Breast epithelium (tissue), 4 donors: ENCODE measurements at places on chromosomes 13 and 19.
A peak's percentile ranks its signal among the peaks of the same experiment; 100 is the strongest.

- no peak overlapping the region for H3K27ac ChIP-seq
- H3K4me3 ChIP-seq, result no peak overlapping the region
- no peaks in the 10 kb centered on the region for H3K27me3 ChIP-seq
Observed at GRCh38 chr13:31167490-31167889, 5.8 kb upstream of the HSPH1 start.

GRCh38 chr19:53947624-53948023 is 15.1 kb upstream of the CACNG8 start:
- H3K27me3 ChIP-seq, result peaks cover 56% of the 10 kb centered on the region
- H3K4me3 ChIP-seq, result no peak overlapping the region
- DNase-seq, result no peak
- H3K27ac ChIP-seq, result no peak overlapping the region
- H3K36me3 ChIP-seq, result no peaks in the 10 kb centered on the region

DNA sequence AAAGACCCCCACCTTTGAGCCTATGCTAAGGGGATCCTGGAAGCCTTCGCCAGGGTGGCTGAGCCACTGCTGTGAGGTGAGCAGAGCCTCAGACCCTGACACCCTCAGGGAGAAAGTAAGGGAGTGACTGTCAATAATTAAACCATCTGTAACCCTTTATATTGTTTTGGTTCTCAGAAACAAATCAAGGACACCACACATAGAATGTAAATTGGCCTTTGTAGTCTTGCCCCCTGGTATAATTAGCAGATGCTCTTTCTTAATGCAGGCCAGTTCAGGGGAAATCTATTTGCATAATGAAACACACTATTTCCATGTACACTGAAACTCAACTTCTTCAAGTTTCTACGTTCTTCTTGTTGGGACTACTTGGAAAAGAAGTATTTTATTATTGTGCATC is 127.7 kb upstream of the EDNRB start:
- no peaks in the 10 kb centered on the region for H3K36me3 ChIP-seq
- H3K4me1 ChIP-seq, result no peaks in the 10 kb centered on the region
- no peak for DNase-seq
- no peak overlapping the region for H3K4me3 ChIP-seq
- H3K27me3 ChIP-seq, result no peaks in the 10 kb centered on the region

DNA sequence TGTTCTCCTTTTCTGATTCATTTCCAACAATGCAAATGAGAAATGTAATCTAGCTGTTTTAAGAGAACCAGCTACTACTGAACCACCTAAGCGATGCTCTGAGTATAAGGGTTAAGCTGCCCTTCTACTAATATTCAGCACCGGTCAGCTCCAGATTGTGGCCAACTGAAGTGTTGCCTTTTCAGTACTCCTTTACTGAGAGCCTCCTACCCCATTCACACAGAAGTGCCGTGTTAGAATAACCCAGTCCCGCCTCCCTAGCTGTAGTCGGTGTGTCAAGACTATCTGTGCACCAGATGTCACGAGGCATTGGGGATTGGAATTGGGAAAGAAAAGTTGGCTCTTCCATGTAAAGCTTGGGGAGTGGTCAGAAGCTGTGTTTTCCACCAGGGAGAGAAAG is 45.4 kb downstream of the FAM124A start:
- no peaks in the 10 kb centered on the region for H3K36me3 ChIP-seq
- no peak overlapping the region for H3K4me3 ChIP-seq
- DNase-seq, result no peak
- H3K27me3 ChIP-seq, result no peaks in the 10 kb centered on the region

GRCh38 chr13:22265563-22265962 is 594.7 kb downstream of the FGF9 start:
- no peak overlapping the region for H3K4me3 ChIP-seq
- H3K27ac ChIP-seq, result no peak overlapping the region
- no peaks in the 10 kb centered on the region for H3K27me3 ChIP-seq
- DNase-seq, result no peak
- no peaks in the 10 kb centered on the region for H3K4me1 ChIP-seq

- no peaks in the 10 kb centered on the region for H3K36me3 ChIP-seq
- H3K27ac ChIP-seq, result peak overlapping the region; percentile 65
- H3K4me1 ChIP-seq, result no peaks in the 10 kb centered on the region
- no peak for DNase-seq
Observed at GRCh38 chr13:24127116-24127631, 33.3 kb upstream of the SPATA13 start.

DNA sequence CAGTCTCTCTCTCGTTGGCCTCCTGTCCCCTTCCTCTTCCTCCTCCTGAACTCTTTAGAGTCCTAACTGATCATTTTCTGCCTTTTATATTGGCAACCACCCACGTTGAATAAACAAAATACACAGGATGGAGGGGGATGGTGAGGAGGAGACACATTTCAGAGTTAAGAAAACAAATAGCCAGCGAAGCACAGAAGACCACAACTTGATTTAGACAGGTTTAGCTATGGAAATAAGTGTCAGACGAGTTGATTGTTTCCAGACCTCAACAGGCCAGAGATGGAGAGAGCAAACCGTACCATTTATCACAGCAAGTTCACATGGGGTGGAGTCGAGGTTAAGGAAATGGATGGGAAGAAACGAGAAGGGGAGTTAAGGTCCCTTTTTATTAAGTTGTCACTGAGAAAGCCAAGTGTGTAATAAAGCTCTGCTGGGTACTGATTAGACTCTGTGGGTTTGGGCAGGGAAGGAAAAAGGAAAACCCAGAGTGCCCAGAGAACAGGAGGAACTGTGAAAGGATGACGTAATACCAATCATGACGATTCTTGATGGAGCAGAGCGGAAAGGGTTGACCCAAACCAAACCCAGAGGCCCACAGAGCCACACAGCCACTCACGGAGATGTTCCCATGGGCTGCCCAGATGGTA is 11.1 kb upstream of the SERP2 start:
- H3K4me1 ChIP-seq, result no peaks in the 10 kb centered on the region
- H3K36me3 ChIP-seq, result no peaks in the 10 kb centered on the region
- no peak overlapping the region for H3K27ac ChIP-seq

DNA sequence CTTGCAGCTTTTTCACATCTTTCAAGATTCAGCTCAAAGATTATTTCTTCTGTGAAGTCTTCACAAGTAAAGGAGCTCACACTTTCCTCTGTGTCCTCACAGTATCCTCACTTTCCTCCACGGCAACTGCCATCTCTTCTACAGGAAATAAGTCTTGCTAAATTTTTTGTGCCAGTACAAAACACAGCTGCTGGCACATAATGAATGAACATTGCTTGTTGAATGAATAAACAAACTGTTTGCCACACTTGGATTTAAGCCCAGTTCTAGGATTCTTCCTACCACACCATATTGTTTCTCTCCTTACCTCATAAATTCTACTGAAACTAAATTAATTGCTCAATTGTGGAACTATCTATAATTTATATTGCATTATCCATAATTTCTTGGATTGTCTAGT is 59.5 kb downstream of the RAP2A start:
- H3K27ac ChIP-seq, result no peak overlapping the region
- no peaks in the 10 kb centered on the region for H3K27me3 ChIP-seq
- no peak overlapping the region for H3K4me3 ChIP-seq
- H3K4me1 ChIP-seq, result no peaks in the 10 kb centered on the region
- no peak for DNase-seq

- H3K4me3 ChIP-seq, result no peak overlapping the region
- no peaks in the 10 kb centered on the region for H3K4me1 ChIP-seq
- peak overlapping the region; percentile 92 for H3K27ac ChIP-seq
- DNase-seq, result no peak
Observed at GRCh38 chr19:46133101-46133627, 8.7 kb upstream of the IGFL3 start.

GRCh38 chr19:43773725-43774102 is 7.1 kb downstream of the KCNN4 start:
- H3K4me1 ChIP-seq, result peaks cover 5% of the 10 kb centered on the region
- no peaks in the 10 kb centered on the region for H3K27me3 ChIP-seq
- H3K4me3 ChIP-seq, result no peak overlapping the region
- H3K36me3 ChIP-seq, result no peaks in the 10 kb centered on the region
- DNase-seq, result no peak

GRCh38 chr19:56112313-56112709 is 8.8 kb downstream of the ZNF787 start:
- DNase-seq, result no peak
- H3K36me3 ChIP-seq, result no peaks in the 10 kb centered on the region
- no peaks in the 10 kb centered on the region for H3K27me3 ChIP-seq
- peak overlapping the region; percentile 73 for H3K27ac ChIP-seq
- peaks cover 35% of the 10 kb centered on the region for H3K4me1 ChIP-seq

DNA sequence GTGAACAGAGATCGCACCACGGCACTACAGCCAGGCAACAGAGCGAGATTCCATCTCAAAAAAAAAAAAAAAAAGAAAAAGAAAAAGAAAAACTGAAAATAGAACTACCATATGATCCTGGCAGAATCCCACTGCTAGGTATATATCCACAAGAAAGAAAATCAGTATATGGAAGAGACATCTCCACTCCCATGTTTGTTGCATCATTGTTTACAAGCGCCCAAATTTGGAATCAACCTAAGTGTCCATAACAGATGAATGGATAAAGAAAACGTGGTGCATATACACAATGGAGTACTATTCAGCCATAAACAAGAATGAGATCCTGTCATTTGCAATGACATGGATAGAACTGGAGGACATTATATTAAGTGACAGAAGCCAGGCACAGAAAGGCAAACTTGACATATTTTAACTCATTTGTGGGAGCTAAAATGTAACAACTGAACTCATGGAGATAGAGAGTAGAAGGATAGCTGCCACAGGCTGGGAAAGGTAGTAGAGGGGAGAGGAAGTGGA is 26.1 kb downstream of the DYRK1B start:
- no peak overlapping the region for H3K4me3 ChIP-seq
- H3K27ac ChIP-seq, result no peak overlapping the region
- H3K36me3 ChIP-seq, result no peaks in the 10 kb centered on the region
- no peak for DNase-seq
- H3K4me1 ChIP-seq, result no peaks in the 10 kb centered on the region

DNA sequence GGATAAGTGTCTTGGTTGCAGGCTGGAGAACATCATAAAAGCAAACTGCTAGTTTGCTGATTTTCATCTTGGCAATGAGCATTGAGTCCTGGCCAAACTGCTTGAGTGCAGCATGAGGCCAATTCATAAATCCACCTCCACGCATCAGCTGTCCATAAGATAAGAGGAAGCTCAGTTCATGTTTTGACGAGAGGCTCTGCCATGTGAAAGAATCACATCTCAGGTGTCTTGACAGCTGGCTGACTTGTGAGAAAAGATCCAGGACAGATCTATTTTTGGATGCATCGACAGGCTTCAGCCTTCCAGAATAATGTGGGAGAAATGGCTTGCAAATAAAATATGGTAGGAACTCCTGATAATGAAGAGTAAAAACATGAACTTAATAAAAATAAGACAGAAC is 5.4 kb upstream of the ZNF682 start:
- DNase-seq, result no peak
- no peaks in the 10 kb centered on the region for H3K27me3 ChIP-seq
- H3K27ac ChIP-seq, result no peak overlapping the region
- no peak overlapping the region for H3K4me3 ChIP-seq

DNA sequence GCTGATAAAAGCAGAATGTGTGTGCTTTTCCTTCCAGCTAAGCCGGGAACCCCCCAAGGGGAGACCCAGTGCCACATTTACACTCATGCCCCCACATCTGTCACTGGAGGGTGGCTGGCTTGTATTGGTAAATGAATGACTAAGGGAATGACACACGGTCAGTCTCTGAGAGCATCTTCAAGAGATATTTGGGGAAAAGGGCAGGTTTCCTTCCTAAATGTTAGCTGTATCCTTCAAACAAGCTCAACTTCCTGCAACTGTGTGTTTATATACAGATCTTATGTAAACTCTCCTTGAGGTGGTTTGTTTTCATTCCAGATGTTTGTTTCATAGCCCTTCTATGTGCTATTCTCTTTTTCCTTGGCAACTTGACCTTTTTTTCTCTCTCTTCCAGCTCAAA is 192.6 kb downstream of the COL4A1 start:
- H3K4me3 ChIP-seq, result no peak overlapping the region
- H3K27me3 ChIP-seq, result no peaks in the 10 kb centered on the region
- no peaks in the 10 kb centered on the region for H3K36me3 ChIP-seq
- no peaks in the 10 kb centered on the region for H3K4me1 ChIP-seq

DNA sequence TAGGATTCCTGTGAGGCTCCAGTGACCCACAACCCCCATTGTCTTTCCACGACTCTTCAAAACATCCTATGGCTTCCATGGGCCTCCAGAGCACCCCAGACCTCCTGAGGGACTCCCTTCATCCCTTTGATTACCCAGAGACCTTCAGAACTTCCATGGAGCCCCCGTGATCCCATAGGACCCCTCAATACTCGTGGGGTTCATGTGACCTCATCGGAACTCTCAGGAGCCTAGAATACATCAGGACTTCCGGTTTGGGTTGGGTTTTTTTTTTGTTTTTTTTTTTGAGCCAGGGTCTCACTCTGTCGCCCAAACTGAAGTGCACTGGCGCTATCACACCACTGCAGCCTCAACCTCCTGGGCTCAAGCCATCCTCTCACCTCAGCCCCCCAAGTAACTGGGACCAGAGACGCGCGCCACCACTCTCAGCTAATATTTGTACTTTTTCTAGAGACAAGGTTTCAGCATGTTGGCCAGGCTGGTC is 774 bp downstream of the ALDH16A1 start:
- peak overlapping the region; percentile 94 for H3K4me3 ChIP-seq
- DNase-seq, result no peak

DNA sequence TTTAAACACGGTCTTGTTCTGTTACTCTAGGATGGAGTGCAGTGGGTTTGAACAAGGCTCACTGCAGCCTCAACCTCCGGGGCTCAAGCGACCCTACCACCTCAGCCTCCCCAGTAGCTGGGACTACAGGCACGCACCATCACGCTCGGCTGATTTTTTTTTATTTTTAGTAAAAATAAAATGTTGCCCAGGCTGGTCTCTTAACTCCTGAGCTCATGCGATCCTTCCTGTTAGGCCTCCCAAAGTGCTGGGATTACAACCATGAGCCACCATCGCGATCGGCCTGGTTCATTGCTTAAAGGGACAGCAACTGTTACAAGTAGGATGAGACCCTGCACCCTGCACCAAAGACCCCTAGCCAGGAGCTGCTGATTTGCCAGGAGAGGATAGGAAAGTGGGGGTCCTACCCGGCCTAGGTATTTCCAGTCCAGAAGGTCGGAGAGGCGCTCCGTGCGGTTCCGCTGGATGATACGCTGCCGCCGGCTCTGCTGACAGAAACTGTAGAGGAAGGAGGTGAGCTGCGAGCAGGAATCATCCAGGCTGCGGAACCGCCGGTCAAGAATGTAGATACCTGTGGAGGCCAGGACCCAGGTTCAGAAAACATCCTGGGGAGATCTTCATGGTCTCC is 5.1 kb downstream of the FTL start:
- no peaks in the 10 kb centered on the region for H3K36me3 ChIP-seq
- DNase-seq, result no peak
- peaks cover 14% of the 10 kb centered on the region for H3K4me1 ChIP-seq
- H3K27me3 ChIP-seq, result no peaks in the 10 kb centered on the region

DNA sequence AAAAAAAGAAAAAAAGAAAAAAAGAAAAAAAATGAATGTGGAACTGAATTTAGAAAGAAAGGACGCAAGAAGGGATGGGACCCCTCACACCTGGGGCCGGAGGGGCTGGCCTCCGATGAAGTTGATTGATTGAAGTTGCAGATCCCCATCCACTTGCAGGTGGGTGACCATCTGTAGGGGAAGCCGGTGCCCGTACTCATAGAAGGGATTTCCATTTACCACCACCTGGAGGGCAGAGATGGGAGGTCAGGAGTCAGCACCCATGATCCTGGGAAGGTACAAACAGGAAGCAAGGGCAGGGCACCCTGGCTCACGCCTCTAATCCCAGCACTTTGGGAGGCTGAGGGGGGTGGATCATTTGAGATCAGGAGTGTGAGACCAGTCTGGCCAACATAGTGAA is 6.4 kb downstream of the LGALS4 start:
- no peaks in the 10 kb centered on the region for H3K4me1 ChIP-seq
- no peaks in the 10 kb centered on the region for H3K36me3 ChIP-seq
- no peaks in the 10 kb centered on the region for H3K27me3 ChIP-seq
- no peak overlapping the region for H3K27ac ChIP-seq
